ENCODE measurements at places on chromosomes 3 and 15.

- DNase-seq = no peak
These were observed 54.5 kb downstream of the ATR start for GRCh38 chr3:142523921-142524566.

DNA sequence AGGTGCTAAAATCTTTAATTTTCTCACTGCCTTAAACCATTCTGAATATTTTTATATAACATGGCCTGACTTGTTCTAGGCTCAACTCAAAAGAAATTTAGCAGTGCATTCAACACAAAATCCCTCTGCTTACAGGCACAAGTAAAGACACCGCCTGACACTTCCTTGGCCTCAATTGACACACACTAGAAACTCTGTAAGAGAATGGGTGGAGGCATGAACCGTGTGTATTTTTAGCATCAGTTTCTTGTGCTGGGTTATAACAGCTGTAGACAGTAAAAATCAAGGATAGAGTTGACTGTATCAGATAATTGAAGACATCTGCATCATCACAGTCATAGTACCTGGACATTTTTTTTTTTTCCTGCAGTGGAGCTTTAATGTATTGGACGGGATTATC lies 54.3 kb downstream of the SLC9A9 start:
- DNase-seq = no peak

GRCh38 chr3:127666676-127667075 lies 6.1 kb upstream of the ABTB1 start:
- DNase-seq = no peak

GRCh38 chr15:40693904-40694687 lies 878 bp upstream of the RAD51 start:
- no peak for DNase-seq

GRCh38 chr3:44114142-44114541 lies 127.5 kb upstream of the TOPAZ1 start:
- DNase-seq = peak; percentile 36

DNA sequence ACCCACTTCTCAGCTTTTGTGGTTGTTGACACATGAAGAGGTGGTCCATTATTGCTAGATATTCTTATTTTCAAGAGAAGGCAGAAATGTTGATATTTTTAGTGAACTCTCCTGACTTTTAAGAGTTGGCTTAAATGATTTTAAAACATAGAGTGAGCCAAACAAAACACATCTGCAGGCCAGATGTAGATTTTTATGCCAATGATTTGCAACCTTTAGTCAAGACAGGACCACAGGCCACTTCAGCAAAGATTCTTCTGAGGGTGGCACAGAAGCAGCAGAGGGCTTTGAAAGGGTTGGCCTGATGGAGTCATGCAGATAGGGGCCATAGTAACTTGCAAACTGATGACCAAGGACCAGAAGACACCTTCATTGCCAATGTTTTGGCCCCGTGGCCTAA lies 276.5 kb upstream of the P2RY1 start:
- DNase-seq = no peak

- DNase-seq = peak; percentile 45
These were observed 34.0 kb downstream of the RHCG start for GRCh38 chr15:89462198-89462912.

- DNase-seq = no peak
These were observed 12.1 kb downstream of the GAP43 start for GRCh38 chr3:115635406-115635805.

DNA sequence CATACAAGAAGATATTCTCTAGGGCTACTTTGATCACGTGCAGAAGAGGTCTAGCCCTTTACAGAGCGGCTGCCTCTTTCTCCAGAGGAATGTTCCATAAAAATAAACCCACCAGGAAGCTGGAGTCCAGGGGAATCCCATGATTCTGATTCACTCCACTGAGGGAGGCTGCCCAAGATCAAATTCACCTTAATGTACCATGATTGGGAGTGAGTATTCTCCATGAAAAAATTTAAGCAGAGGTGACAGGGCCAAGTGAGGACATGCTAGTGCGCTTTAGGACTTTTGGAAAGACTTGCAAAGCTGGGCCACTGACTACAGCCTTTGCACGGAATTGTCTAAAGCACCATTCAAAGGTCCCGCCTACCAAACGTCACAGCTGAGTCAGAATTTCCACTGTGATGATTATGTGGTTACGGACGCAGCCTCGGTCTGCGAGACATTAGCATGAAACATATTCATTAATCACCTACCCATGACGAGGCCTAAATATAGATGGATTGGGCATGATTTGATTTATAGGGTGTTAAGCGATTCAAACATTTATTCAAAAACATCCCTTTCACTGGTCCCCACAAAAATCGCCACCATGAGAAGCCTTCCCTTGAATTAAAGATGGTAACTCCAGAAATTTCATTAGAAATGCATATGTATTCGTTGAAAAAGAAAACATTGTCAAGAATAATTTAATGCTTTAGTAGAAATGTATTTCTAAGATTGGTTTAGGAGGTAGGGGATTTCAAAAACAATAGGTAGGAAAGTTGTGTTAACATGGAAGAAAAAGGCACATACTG lies 152.6 kb downstream of the GREM1 start:
- DNase-seq = peak; percentile 91

DNA sequence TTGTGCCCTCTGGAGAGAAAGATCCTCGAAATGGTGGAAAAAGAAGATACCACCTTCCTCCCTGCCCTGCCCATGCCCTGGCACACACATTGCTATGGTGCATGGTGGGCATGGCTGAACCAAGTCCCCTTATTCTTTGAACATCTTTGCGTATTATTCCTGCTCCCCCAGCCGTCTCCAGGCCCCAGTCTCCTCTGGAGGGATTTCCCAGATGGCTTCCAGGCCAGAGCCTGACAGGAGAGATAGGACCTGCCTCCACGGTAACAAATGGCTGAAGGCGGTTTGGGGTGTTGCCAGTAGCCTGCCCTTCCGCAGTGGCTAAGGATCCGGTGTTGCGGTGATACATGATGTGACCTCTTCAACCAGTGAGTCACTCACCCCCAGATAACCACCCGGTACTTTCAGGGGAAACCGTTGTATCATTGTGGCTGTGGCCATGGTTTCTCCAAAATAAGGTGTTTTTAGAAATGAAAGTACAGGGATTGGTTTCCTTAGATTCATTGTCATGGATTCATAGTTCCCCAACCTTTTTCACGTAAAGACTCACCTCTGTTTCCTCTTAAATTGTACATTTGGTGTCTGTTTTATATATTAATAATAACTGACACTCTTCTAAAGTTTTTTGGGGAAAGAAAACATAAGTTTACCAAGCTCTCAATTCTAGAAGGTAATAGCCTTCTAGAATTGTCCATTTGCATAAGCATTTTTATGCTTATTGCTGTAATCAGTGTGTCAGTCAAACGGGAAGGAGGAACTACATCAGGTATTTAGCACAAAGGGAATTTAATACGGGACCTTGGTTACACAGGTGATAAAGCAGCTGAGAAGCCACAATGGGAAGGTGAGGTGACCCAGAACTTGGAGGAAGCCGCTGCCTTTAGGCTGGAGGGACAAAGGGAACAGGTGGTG lies 25.9 kb downstream of the SMAD3 start:
- peak; percentile 99 for DNase-seq

DNA sequence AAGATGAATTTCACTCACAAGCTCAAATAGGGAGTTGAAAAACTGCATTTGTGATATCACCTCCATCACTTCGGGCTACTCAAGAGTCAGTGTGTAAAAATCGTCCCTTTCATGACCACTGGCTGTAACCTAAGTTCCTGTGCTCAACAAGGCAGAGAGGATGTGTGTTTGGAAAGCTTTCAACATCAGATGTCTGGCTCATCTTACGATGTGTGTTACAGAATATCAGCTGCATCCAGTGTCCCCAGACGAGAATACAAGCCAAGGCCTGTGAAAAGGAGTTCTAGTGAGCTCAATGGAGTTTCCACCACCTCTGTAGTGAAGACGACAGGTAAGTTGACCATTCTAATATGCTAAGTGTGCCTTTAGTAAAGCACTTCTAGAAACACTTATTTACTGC lies 65.5 kb upstream of the ADAMTSL3 start:
- no peak for DNase-seq

GRCh38 chr3:63972987-63973386 lies 50.3 kb downstream of the PSMD6 start:
- no peak for DNase-seq

Measured in Daoy (cell line).